ENCODE measurements at places on chromosomes 2 and 18.

- no peak for DNase-seq
Measured at GRCh38 chr2:73072129-73072395, 550 bp upstream of the SFXN5 start.

GRCh38 chr18:37524139-37524497 lies 41.5 kb downstream of the CELF4 start:
- no peak for DNase-seq

DNA sequence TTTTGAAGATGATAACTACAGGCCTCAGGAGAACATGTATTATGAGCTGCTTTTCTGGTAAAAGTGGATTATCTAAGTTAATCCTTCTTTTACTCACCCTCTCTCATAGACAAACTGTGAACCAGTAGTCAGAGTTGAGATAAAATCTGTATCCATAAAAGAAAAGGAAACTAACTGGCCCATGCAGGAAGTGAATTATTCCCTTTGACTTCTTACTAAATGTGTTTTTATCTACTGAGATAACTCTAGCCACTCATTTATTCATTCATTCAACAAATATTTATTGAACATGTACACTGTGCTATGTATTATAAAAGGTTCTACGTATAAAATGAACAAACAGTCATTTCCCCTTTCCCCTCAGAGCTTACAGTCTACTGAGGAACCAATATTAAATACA lies 10.0 kb downstream of the WDR35 start:
- no peak for DNase-seq

DNA sequence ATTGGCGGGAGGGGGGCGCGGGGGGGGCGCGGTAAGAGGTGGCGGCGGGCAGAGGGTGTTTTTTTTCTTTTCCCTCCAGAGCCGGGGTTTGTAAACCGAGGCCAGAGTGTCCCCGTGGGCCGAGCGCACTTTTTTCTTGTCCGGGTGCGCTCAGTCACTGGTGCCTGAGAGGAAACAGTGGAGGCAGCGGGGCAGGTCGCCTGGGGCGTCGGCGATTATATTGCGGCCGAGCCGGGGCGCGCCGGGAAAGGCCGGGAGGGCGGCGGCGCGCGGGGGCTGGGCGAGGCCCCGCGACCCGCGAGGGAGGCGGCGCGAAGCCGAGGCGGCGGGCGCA lies 275 bp downstream of the HOXD8 start:
- DNase-seq = no peak

- DNase-seq = no peak
Measured at GRCh38 chr2:222693837-222694236, 22.4 kb downstream of the MOGAT1 start.

GRCh38 chr2:231662811-231663457 lies 45.4 kb upstream of the PTMA start:
- DNase-seq = no peak

DNA sequence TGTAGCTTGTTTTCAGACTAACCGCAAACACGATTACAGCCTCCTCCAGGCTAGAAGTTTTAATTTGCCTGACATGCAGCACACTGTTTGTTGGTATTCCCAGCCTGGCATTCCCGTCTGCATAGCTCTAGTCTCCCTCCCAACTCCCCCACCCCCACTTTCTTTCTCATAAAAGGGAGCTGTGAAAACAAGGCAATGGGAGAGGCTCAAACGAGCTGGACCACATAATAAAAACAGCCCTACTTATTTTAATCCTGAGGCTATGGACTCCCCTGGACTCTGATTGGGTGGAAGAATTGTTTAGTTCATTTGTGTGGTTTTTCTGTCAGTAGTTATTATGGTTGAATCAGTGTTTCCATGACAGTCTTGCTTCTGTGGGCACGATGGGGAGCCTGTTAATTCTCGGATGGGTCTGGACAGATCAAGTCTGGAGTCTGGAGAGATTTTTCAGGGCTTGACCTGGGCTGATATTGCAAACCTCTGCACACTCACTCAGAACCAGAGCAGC lies 1.2 kb downstream of the STON1 start:
- DNase-seq = peak; percentile 66

- DNase-seq = no peak
Measured at GRCh38 chr2:232393556-232393955, 13.1 kb upstream of the ALPG start.

DNA sequence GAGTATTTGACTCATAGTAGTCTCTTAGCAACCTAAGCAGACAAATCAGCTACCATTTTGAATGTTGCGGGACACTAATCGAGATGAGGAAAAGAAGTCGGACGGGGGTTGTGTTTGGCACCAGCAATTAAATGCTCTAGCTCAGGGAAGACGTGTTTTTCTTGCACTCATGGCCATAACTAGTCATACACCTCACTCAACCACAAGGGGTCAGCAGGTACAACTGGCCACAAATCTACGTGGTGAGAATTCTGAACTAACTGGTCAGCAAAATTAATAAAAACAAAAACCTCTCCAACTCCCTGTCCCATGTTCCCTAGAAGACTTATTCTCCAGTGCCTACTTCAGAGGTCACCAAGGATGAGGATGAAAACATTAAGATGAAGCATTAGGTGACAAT lies 1467.8 kb downstream of the DPP10 start:
- no peak for DNase-seq

GRCh38 chr18:24446953-24447538 lies 13.4 kb upstream of the HRH4 start:
- DNase-seq = no peak

GRCh38 chr2:231335591-231335990 lies 59.9 kb upstream of the B3GNT7 start:
- DNase-seq = no peak

DNA sequence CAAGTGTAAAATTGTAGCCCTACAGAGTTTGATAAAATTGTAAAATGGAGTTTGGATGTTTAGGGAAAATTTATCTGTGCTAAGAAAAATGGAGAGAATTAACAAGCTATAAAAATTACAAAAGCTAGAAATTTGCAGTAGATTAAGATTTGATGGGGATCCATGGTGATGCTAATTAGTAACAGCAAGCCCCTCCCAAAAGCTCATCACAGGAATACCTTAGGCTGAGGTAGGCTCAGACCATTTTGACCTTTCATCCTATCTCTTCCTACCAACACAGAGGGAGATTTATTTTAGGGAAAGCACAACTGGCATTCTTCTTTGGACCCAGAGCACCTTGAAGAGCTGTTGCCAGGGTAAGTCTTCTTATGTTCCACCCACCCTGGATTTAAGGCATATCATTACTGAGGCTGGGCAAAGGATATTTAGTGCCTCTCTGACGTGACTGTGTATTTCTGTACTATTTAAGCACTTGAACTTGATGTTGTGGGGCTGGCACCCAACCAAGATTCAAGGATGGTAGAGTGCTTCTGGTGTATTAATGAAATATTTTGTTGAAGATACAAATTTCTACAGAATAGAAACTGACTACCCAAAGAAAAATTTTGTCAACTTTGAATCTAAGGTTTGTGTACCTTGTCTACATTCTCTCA lies 70.8 kb upstream of the SLC39A10 start:
- DNase-seq = no peak

DNA sequence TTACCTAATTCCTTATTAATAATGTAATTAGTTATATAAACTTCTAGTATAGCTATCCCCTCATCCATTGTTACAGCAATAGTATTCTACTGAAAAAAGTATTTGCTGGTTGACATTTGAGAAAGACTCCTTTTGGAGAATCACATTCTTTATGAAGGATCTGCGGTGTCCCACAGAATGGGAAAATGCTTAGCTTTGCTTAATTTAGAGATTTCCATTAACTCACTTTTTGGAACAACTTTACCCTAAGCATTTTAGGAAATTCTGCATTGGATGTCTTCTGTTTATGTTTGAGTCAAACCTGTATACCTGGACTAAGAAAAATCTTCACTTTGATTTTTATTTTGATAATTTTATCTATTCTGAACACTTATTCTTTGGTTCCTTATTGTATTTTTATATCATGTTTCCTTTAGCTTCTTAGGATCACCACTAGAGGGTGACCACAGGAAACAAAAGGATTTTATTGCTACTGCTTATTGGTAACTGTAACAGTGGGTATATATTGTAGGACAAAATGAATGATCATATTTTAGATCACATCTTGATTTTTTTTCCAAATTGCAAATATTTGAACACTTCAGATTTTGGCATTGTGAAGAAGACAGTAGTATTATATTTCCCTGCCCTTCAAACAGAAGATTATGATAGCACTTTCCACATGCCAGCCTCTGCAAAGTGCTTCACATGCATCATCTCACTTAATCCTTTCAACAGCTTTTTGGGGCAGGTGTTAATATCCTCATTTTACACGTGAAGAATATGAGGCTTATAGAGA lies 79.6 kb downstream of the MIB1 start:
- peak; percentile 38 for DNase-seq

DNA sequence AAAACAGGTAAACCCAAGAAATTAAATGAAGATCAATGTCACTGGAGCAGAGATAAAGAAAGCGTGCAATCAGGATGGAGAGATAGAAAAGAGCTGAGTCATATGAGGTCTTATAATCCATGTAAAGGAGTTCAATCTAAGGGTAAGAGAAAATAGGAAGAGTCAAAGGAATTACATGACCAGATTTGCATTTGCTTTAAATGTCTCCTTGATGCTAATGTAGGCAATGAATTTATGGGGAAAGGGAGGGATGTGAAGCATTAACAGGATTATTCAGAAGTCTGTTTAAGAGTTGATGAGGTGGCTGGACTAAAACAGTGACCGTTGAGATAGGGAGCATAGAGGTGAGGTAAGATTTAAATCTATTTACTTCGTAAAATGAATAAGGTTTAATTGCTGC lies 623.1 kb downstream of the MBD2 start:
- no peak for DNase-seq

DNA sequence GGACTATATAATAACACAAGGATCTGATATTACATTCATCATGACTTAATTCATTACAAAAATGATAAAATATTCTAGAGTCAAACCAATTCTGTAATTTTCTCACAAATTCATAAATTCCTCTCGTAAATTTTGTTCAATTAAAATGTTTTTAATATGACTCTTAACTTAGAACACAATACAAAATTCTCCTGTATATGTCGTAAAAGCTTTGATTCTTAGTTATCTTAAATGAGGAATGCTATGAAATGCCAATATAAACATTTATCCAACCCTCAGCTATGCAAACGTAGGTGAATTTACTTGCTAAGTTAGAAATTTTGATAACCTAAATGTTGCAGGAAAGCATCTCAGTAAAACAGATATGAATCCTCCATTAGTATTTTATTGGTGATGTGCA lies 28.9 kb downstream of the ARHGAP15 start:
- no peak for DNase-seq

DNA sequence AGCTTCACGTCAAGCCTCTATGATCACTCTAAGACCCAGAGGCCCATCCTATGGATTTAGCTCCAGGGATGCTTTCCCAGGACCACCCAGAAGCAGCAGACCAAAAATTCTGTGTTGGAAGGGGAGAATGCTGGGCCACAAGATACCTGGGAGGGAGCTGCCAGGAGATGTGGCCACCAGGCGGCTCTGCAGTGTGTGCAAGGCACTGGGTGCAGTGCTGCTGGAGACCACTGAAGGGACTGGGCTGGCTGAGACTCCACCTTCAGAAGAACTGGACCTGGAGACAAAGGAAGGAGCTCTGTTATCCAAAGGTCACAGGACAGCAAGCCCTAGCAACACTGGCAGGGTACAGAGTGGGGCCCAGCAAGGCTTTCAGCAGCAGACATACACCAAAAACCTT lies 34.0 kb downstream of the KANSL3 start:
- DNase-seq = no peak

DNA sequence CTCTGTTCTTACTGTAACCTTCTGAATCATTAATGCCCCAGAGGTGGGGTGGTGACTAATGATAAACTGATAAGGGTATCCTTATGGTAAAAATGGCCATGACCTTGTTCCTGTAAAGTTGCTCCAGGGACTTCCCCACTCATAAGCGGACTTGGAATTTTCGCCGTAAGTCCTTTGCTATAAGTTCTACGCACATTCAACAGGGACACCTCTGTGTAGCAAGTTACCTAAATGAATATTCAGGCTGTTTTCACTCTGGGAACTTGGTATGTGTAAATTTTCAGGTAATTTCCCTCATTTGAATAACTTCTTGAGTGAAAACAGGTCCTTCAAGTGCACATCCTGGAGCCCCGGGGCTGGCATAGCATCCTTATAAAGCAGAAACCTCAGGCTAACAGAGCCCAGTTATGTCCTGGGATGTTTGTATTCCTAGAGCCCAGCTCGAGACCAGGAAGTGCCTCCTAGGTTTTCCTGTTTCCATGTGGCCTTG lies 9.4 kb upstream of the AGFG1 start:
- DNase-seq = no peak

DNA sequence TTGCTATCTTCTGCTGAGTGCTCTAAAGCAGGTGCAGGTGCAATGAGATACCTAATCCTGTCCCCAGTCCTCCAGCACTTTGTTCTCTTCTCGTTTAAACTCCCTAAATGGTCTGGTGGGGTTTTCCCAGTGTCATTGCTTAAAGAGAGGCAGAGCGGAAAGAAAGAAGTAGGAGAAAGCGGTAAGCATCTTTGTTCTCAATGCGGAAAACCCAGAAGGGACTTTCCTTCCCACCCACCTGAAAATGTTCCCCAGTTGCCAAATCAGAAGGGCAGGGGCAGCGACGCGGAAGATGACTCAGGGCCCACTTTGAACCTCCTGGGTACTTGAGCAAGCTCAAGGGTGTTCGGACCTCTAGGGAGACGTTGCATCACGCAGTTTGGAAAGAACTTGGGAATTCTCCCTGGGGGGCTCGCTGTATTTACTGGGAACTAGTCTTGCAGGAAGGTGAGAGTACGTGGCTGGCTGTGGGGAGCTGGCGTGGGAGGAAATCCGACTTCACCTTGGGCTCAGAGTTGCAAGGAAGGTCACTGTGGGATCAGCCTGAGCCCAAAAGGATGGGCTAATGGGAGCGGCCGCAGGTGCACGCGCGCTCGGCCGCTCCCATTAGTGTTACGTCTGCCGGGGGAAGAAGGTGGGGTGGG lies 589 bp upstream of the SGPP2 start:
- no peak for DNase-seq

DNA sequence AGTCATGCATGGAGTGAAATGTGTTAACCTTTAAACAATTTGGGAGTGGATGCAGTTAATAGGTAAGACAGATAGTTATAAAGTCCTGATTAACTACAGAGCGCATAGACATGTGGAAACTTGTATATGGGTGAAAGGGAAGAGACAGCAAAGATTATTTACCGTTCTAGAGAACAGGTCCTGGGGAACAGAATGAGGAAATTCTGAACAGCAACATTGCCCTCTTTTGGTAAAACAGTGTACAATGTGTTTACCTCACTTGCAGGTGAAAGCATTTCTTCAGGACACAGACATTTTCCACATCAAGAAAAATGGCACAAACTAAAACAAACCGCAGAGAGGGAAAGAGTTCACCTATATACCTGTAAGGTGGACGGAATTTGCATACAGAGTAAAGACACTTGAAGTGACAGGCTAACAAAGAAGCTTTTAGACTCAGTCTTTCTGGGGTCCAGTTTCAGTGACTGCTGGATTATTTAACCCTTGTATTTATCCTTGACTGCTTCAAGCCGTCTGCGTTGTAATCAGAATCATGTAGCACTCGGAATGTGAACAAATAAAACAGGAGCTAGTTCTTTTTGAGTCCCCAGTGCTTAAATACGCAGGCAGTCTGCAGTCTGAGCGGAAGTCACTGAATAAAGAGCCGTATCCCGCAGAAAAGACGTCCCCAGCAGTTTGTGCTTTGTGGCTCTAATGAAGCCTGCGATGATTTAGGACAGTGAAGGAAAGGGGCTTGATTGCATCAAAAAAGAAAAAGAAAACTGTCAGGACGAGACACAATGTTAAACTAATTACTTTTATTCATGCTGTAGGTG lies 364.8 kb upstream of the GALNT5 start:
- peak; percentile 7 for DNase-seq

All from HTR-8/SVneo (cell line).